ENCODE measurements at places on chromosomes 11 and 22. TPM values are rescaled to one million over a fixed set of nuclear protein-coding genes. Genes with fewer than 3 reads are reported as not detected.

The SERPING1 gene
- 0.28 TPM for total RNA-seq

The PGA3 gene
- not detected for total RNA-seq

The GLYAT gene
- not detected for total RNA-seq

The PDE3B gene
- total RNA-seq = 49.3 TPM

The SPINDOC gene
- total RNA-seq = 65.8 TPM

The TBX10 gene
- total RNA-seq = not detected

The ALX4 gene
- not detected for total RNA-seq

The DCDC1 gene
- not detected for total RNA-seq

The DDX25 gene
- total RNA-seq = not detected

The B3GAT1 gene
- total RNA-seq = 0.28 TPM

The TRIM51 gene
- not detected for total RNA-seq

The NPTXR gene
- total RNA-seq = 0.98 TPM

The EXPH5 gene
- 0.91 TPM for total RNA-seq

The IPO7 gene
- total RNA-seq = 177 TPM

The DEFB131B gene
- not detected for total RNA-seq

The APOL5 gene
- total RNA-seq = not detected

The CD3G gene
- total RNA-seq = 145 TPM

The FAM111A gene
- total RNA-seq = 62.2 TPM

The NELL1 gene
- total RNA-seq = not detected

The RFPL3 gene
- not detected for total RNA-seq

The JHY gene
- 1.1 TPM for total RNA-seq
